Neural progenitor cell (in vitro differentiated cells): ENCODE measurements at places on chromosomes 3 and 15. TPM values are rescaled to one million over a fixed set of nuclear protein-coding genes. Genes with fewer than 3 reads are reported as not detected.

DNA sequence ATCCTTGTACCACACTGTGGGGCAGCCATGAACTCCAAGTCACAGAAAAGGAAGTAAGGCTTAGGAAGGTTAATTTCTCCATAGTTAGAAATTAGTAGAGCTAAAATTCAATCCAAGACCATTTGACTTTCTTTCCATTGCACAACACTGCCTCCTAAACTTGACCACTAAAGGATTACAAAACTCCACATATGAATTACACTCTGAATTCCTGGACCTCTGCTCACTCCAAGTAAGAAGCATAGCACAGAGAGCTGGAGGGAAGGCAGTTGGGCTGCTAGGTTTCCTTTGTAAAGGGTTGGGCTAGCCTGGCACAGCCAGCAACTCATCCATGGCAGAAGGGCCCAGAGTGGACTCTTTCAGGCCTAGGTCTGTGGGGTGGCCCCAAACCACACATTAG, 134.4 kb downstream of the MYLK start:
- no peaks in the 10 kb centered on the region for H3K27me3 ChIP-seq
- H3K36me3 ChIP-seq, result no peaks in the 10 kb centered on the region
- H3K27ac ChIP-seq, result no peak overlapping the region
- no peaks in the 10 kb centered on the region for H3K4me1 ChIP-seq
- DNase-seq, result no peak

The KNL1 gene
- 71.7 and 125 TPM in 2 replicates for total RNA-seq

DNA sequence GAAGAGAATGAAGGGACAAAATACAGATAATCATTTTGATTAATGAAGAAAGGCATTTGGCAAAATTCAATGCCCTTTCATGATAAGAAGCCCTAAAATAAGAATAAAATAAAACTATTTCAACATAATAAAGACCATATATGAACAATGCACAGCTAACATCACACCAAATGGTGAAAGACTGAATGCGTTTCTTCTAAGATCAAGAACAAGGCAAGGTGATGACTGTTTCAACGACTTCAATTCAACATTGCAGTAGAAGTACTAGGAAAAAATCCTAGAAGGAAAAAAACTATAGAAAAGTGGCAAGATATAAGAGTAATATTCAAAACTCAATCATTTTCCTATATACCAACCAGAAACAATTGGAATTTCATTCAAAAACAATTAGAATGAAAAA, 280.1 kb upstream of the GRM7 start:
- no peaks in the 10 kb centered on the region for H3K4me1 ChIP-seq
- H3K36me3 ChIP-seq, result no peaks in the 10 kb centered on the region

The ROBO2 gene
- total RNA-seq, result 12.3 and 15.0 TPM in 2 replicates

DNA sequence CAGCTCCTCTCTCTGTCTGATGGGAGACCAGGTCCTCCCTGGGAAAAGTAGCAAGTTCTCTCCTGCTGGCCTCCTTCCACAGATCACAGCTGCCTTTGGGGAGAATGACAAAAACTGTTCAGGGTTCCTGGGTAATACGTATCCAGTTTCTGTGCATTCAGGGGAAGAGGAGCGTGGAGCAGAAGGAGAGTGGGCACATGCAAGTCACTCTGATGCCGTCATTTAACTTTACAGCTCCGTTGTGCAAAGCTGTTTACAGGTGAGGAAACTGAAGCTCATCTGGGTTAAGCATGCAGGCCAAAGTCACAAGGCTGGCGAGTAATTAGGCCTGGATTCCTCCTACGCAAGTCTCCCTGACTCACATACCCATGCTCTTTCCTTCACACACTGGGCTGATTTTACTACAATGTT, 7.5 kb upstream of the TM4SF1 start:
- DNase-seq, result no peak
- H3K27ac ChIP-seq, result no peak overlapping the region
- no peaks in the 10 kb centered on the region for H3K27me3 ChIP-seq
- H3K4me3 ChIP-seq, result no peak overlapping the region
- H3K4me1 ChIP-seq, result no peaks in the 10 kb centered on the region
- no peaks in the 10 kb centered on the region for H3K36me3 ChIP-seq

DNA sequence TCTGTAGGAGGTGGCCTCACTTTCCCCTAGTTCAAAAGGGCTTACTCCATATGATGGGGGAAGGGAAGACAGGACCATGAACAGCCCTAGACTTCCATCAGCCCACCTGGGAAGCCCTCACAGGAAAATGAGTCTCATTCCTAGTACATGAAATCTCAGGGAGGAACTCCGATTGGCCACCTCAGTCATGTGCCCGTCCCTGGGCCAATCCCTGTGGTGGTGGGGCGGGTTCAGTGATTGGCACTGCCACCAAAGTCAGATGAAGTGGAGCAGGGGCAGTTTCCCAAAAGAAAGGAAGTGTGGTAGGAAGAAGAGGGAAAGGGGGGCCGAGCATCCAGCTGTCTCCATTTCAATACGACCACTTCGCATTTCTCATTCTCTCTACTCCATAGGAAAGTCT, 25.9 kb upstream of the GP9 start:
- no peak overlapping the region for H3K4me3 ChIP-seq
- no peaks in the 10 kb centered on the region for H3K27me3 ChIP-seq
- DNase-seq, result no peak
- no peak overlapping the region for H3K27ac ChIP-seq

DNA sequence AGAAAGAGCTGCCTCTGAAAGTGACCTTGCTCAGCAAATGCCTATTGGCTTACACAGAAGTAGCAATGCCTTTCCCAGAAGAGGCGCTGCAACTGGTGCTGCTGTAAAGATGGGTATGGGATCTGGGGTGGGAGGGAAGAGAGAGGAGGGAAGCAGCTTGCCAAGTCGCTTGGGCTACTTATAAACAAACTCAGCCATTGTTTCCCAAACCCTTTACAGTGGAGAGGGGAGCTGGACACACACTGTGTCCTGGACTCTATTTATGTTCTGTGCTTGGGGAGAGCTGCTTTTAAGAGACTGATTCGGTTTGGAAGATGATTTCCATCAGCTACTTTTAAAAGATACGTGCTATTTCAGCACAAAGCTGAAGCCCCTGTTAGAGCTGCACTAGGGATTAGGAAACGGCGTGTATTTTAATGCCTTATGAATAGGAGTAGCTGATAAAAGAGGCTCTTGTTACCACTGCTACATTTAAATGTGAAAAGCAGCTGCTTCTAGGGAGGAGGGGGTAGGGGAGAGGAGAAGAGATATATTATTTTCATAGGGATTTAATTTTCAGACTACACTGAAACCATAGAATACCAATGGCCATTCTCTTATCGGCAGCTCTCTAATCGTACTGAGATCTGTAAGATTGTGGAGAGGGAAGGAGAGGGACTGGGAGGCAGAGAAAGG, 440.6 kb downstream of the MCTP2 start:
- no peaks in the 10 kb centered on the region for H3K36me3 ChIP-seq
- peak overlapping the region; percentile 22 for H3K27ac ChIP-seq
- H3K27me3 ChIP-seq, result no peaks in the 10 kb centered on the region
- H3K4me1 ChIP-seq, result peaks cover 24% of the 10 kb centered on the region

DNA sequence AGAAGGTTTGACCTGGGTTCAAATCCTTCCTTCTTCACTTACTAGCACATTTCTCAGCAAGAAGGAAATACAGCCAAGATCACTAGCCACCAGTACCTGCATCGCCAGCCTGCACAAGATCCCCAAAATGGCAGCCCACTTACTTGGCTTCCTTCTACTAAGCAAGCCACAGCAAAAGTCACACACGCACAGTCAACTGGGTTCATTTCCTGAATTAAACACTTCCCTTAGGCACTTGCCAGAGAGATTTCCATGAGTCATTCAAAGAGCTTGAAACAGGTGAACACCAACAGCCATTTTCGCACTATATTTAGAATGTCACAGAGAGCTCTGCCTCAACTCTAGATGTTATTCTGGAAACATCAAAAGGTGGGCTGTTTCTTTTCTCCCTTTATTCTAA, 42.6 kb downstream of the MGLL start:
- no peak overlapping the region for H3K27ac ChIP-seq
- no peaks in the 10 kb centered on the region for H3K36me3 ChIP-seq
- no peak for DNase-seq
- H3K4me3 ChIP-seq, result no peak overlapping the region
- H3K4me1 ChIP-seq, result no peaks in the 10 kb centered on the region

DNA sequence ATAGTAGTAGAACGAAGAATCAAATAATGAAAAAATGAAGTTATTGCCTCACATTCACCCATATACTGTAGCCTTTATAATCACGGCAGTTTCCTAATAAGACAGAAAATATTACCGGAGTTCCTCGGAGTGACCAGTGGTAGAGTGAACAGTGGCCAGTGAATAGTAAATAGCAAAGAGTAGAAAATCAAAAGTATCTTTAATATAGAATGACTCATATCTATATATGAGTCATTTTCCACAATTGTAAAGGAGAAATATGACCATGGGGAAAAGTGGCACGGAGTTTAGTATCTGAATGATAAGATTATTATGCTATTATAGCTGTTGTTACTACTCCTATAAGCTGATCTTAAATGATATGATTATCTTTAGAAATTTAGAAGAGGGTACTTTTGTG, 38.5 kb downstream of the ZBTB20 start:
- H3K27ac ChIP-seq, result no peak overlapping the region
- DNase-seq, result no peak

The CCR4 gene
- total RNA-seq, result not detected in 2 replicates

- peak; percentile 63 for DNase-seq
- H3K27ac ChIP-seq, result peak overlapping the region; percentile 93
- H3K4me3 ChIP-seq, result peak overlapping the region; percentile 95
- peaks cover 6% of the 10 kb centered on the region for H3K4me1 ChIP-seq
- no peaks in the 10 kb centered on the region for H3K36me3 ChIP-seq
- H3K27me3 ChIP-seq, result no peaks in the 10 kb centered on the region
Measured at GRCh38 chr3:195441992-195442572, 738 bp downstream of the ACAP2 start.
